Metanephros (tissue), 2 donors: ENCODE measurements at places on chromosomes 13 and 19. TPM values are rescaled to one million over a fixed set of nuclear protein-coding genes. Genes with fewer than 3 reads are reported as not detected.

Gene ZNF8
- total RNA-seq = 10.9 TPM

Gene CPT1C
- total RNA-seq = 10.9 TPM

Gene CCDC8
- total RNA-seq = 62.2 TPM

Gene IZUMO2
- not detected for total RNA-seq

Gene TMEM190
- total RNA-seq = not detected

Gene LGALS7
- not detected for total RNA-seq

Gene CEACAM16
- total RNA-seq = not detected

Gene MISP3
- 6.6 TPM for total RNA-seq

Gene ZNF57
- 6.1 TPM for total RNA-seq

Gene MYBPC2
- total RNA-seq = 41.0 TPM

Gene ZNF490
- total RNA-seq = 11.2 TPM

Gene RCBTB1
- 19.9 TPM for total RNA-seq

Gene ZNF90
- 12.1 TPM for total RNA-seq

Gene SIGLEC8
- 0.06 TPM for total RNA-seq
